C1 segment of cervical spinal cord (tissue), 14 donors: ENCODE measurements at places on chromosomes 5 and 9.
A peak's percentile ranks its signal among the peaks of the same experiment; 100 is the strongest.

- DNase-seq, result no peak
Observed at GRCh38 chr5:159673538-159673937, 242.7 kb upstream of the ADRA1B start.

DNA sequence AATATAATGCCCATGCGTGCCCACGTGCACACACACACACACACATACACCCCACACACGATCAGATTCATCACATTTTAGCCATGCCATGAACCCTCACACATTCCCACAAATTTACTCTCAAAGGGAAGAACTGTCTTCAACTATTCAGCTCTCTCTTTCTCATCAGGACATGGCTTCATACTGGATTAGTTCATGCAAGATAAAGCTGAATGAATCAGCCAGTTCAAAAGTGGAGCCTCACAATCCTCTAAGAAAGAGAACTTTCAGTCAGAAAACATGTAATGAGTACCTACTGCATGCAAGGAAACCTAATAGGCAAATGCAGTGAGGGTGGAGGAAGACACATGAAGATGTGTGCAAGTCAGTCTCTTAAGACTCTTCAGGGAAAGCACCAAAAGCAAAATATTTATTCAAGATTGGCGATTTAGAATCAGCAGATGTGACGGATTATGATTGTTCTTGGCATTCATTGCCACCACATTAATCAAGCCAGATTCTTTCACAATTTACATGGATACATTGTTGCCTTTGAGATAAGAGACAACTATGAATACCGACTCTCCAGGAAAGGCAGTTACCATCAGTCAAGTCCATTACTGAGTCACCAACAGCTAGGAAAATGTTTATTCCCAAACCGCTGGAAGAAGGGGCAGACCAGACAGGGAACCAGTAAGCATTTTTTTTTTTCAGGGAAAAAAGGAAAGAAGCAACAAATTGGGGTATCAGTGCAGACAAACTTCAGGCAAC, 30.3 kb upstream of the PUM3 start:
- DNase-seq, result no peak

DNA sequence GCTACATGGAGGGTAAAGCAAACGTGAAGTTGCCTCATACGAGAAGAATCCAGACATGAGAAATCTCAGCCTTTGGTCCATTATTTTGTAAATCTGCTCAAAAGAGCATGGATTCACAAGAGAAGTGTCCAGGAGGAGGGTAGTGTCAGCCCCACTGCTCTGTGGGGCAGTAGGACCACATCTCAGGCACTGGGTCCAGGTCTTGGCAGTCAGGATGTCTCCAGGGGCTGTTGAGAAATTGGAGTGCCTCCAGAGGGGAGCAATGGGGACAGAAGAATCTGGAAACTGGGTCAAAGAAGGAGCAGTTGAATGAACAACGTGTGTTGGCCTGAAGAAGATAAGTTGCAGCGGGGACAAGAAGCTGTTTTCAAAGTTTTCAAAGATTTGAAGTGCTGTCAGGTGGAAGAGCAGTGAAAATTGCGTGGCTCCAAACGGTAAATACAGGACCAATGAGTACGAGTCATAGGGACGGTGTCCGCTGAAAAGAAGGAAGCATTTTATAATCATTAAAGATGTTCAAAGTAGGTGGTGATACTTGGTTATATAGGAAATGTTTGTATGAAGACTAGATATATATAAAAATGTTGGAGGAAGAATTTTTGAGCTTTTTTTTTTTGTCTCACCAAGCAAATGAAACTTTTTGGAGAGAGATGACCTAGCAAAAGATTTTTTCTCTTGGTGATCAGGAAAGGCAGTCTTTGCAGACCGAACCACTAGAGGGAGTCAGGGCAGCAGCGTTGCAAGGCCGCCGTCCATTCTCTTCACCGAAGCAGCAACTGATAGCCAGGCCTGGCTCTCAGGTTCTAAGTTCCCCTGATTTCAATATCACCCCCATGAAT, 57.1 kb upstream of the ZBED3 start:
- DNase-seq, result peak; percentile 45

- no peak for DNase-seq
Observed at GRCh38 chr9:88781628-88782391, 209.5 kb upstream of the S1PR3 start.

- DNase-seq, result no peak
Observed at GRCh38 chr9:92501671-92502393, 19.5 kb upstream of the ASPN start.
